ENCODE measurements at places on chromosomes 7 and 10. TPM values are rescaled to one million over a fixed set of nuclear protein-coding genes. Genes with fewer than 3 reads are reported as not detected.

The ADGRA1 gene
- total RNA-seq, result not detected

The MSMB gene
- not detected for total RNA-seq

The C10orf105 gene
- total RNA-seq, result 0.10 TPM

The LHPP gene
- 9.4 TPM for total RNA-seq

The DGKI gene
- 4.0 TPM for total RNA-seq

The C10orf90 gene
- 0.88 TPM for total RNA-seq

The LIPJ gene
- under 0.01 TPM for total RNA-seq

The MNX1 gene
- 2.0 TPM for total RNA-seq

GRCh38 chr10:19572056-19572455 lies 244.2 kb upstream of the PLXDC2 start:
- DNase-seq, result no peak

GRCh38 chr7:139702811-139703486 lies 74.8 kb downstream of the HIPK2 start:
- DNase-seq, result no peak

DNA sequence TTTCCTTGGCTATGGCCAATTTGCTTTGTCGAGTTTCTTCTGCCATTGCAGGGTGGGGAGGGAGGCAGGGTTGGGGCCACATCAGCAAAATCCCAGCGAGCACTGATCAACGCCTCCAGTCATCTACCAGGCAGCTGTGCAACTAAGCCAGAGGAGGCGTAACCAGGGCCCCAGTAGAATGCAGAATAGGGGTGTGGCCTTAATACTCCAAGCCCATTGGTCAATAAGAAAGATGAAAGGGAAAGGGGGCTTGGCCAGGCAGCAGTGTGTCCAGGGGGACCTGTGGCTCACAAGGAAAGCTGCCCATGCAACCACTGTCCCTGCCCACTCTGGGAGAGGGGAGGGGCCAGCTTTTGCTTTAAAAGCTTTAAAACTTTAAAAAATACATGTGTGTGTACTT lies 21.5 kb upstream of the GGCT start:
- DNase-seq, result peak; percentile 34

DNA sequence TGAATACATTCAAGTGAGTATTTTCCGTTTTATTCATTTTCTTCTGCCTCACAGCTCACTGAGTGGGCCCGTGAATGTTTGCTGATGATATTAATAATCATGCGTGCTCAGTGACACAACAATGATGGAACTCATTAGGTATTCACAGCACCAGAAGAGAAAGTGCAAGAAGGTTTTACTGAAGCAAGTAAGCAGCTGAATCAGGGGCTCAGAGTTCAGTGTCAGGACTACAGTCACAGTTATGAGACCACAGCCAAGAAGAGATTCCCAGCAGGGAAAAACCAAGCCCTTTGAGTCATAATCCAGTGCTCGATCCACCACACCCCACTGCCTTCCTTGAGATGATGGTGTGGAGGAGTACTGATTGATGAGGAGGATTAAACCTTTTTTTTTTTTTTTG lies 247.4 kb downstream of the KIAA1217 start:
- peak; percentile 96 for DNase-seq

DNA sequence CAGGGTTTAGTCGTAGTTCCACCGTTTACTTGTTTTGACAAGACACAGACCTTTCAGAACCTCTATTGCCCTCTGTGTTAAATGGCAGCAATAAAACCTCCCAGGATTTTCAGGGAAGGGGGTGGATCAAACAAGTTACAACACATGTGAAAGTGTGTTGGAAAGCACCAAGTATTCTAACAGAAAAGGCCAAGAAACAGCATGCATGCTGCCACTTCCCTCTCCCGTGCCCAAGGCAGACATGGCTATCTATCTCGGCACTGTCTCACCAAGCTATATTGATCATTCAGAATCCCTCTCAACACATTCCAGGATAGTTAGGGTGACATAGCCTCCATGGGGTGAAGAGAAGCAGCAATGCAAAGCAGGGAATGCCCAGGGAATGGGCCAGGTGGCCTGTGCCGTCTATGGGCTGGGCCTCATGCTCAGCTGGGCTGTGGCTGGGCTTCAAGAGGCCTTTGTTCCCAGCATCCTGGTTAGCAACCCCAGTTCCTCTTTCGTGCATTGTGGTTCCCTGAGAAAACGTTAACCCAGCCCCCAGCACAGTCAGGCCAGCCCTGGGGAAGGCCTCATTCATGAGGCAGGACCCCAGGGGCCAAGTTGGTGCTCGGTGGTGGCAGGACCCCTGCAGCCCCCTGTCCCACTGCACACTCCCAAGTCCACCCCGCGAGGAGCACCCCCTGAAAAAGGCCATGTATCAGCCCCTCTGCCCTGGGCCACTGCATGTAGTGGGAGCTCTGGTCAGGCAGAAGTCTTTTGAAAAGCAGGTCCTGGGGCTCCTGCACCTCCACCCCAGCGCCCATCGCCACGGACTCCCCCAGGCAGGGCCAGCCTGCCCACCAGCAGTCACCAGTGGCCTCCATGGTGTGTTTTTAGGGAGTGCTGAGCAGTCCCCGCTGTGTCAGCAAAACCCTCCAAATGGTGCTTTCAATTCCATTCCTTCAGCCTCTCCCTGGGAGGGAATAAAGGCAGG lies 25.5 kb downstream of the VSIR start:
- DNase-seq, result no peak

DNA sequence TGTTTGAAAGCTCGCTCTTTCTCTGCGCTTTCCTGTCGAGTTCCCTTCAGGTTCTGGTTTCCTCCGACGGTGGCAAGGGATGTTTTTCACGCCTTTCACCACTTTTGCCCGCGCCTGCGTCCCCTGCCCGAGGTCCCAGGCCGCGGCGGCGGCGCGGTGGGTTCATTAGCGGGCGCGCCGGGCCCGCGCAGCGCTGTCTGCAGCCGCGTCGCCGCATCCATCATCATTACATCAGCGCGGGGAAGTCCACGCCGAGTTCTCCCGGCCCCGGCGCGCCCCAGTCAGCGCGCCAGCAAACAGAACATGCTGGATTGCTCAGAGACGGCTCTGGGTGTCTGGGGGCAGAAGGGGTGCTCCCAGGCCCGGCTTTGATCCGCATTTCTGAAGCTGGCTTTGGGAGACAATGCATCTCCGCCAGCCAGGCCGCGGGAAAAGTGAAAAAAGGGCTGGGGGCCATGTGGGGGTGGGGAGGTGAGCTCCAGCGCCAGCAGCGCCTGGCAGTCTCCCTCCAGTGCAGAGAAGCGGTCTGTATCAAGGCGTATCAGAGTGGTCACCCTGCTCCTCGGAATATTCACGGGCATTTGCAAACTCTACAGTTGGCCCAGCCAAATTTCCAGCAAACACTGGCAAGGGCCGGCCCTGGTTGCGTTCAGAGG lies 8.9 kb downstream of the GLI3 start:
- DNase-seq, result no peak

- DNase-seq, result no peak
Observed at GRCh38 chr10:14571866-14572507, 202.7 kb downstream of the FAM107B start.

DNA sequence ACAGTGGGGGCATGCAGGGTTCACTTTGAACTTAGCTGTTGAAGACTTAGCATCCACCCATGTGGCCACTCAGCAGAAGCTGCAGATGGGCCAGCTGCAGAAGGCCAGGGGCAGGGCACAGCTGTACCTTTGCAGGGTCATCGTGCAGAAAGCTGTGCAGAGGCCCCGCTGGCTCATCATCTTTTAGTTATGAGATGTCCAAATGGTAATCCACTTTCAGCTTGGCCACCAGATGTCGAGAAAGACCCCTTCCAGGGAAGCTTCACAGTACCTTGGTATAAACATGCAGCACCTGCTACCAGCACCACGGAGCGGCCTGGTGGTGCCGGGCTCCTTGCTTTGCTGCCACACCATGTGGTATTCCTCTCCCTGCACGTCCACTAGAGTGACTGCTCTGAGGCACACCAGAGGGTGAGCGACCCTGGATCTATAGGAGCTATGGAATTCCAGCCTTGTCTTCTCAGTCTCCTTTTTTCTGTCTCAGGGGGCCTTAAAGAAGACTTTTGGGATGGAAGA lies 74.2 kb upstream of the LAMB4 start:
- no peak for DNase-seq

DNA sequence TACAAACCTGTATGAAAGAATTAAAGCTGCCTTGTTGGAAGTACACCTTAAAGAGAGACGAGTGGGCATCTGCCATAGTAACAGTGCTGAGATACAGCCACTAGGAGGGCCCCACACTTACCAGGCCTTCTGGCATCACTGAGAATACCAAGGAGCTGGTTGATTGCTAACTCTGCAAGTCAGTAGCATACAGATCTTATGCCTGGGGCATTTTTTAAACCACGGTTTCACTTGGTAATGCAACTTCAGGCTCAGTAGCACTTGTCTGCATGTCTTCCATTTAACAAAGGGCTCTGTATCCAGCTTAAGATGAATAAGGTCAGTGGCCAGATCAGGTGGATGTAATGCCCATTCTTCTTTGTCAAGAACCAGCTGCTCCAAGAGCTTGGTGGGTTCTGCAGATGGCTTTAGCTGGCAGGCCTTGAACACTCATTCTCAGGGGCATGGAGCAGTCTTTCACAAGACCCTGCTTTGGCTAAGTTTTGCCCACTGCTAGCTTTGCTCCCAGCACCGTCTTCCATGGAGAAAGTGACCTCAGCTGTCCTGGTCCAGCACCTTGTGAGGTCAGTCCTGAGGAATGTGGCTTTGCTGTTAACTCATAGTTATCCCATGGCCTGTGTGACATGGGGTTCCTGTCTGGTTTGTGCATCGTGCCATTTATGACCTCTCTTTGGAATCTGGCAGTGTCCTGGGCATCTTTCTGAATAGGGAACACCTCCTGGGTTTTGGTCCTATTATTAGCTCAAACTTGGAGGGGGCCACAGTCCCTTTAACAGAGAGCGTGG lies 68.1 kb downstream of the BMPER start:
- peak; percentile 83 for DNase-seq

- no peak for DNase-seq
Observed at GRCh38 chr7:27095050-27095896, 527 bp downstream of the HOXA1 start.

DNA sequence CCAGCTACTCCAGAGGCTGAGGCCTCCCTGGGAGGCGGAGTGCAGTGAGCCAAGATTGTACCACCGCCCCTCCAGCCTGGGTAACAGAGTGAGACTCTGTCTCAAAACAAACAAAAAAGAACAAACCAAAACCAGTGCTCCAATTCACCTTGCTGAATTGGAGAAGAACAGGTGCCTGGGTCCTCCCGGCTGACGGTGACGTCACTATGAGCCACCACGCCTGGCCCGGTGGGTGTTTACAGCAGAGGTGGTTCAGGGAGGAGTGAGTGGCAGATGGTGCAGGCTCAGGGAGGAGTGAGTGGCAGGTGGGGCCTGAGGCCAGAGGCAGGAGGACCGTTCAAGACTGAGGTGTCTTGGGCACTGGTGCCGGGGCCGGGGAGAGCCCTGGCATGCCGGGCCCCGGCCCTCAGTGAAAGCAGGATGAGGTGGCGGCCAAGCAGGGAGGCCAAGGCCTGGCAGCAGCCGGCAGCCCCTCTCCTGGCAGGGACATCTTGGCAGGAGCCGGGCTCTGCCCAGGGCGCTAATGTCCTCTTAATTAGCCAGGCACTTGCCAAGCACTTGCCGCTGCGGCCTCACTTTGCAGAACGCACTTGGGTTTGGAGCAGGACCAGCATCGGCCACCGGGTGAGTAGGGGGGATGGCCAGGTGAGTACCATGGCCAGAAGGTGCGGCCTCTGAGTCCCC lies 162.8 kb upstream of the TNRC18 start:
- no peak for DNase-seq

GRCh38 chr7:14836571-14837189 lies 65.9 kb downstream of the DGKB start:
- peak; percentile 40 for DNase-seq

DNA sequence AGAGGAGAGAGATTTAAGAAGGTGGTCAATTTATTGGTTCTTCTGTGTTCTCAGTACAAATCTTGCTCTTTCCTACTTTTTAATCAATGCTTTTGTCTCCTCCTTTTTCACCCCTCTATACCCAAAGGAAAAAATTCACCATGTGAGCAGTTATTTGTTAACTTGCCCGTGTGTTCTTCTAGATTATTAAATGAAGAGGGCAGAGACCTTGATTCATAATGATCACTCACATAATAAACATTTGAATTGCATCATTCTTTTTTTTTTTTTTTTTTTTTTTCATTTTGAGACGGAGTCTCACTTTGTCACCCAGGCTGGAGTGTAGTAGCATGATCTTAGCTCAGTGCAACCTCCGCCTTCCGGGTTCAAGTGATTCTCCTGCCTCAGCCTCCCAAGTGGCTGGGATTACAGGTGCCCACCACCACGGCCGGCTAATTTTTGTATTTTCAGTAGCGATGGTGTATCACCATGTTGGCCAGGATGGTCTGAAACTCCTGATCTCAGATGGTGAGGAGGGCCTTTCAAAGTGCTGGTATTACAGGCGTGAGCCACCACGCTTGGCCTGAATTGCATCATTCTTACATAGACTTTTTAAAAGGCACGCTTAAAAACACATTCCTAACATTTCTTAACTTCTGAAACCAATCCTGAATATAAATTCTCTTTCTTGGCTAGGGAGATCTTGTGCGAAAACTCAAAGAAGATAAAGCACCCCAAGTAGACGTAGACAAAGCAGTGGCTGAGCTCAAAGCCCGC lies 3.6 kb downstream of the GARS1 start:
- DNase-seq, result no peak

- peak; percentile 17 for DNase-seq
Observed at GRCh38 chr7:101258243-101258731, 13.4 kb upstream of the FIS1 start.

DNA sequence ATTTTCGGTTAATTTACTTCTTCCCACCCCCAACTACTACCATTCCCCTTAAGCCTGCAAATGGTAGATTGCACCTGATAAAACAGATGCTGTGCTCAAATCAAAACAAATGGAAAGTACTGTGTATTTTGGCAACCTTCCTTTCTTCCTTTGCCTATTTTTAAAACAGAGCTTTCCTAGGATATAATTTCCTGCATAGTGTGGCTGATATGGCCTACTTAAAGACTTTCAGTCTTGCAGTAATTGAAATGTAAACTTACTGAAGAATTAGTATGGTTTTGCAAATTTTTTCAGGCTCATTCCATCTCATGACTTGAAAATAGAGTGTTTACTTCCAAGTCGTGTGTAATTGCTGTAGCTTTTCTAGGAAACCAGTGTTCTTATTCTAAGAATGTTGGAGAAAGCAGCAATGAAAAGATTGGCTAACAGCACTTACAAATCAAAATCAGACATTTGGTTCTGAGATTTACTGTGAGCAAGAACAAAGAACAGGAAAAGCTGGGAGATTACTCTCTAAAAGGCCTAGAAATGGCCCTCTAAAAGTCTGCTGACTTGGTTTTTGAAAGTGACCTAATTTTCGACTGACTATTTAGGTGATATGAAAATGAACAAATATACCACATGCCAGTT lies 52.0 kb downstream of the REEP3 start:
- DNase-seq, result peak; percentile 46
